ENCODE measurements at places on chromosomes 7 and 10.

- H3K27ac ChIP-seq = peak overlapping the region; percentile 47
- peaks cover 11% of the 10 kb centered on the region for H3K36me3 ChIP-seq
- no peaks in the 10 kb centered on the region for H3K27me3 ChIP-seq
- DNase-seq = no peak
These were observed 625 bp downstream of the RP9 start for GRCh38 chr7:33108554-33109004.

DNA sequence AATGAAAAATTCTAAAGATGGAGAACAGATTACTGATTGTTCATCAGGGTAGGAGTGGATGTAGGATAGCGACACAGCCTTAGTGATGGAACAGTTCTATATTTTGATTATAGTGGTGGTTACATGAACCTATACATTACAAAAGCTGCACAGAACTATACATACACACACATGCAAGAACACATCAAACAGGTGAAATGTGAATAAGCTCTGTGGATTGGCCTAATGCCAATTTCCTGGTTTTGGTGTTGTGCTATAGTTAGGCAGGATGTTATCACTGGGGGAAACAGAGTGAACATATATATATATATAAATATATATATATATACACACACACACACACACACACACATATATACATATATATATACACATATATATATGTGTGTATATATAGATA, 76.4 kb upstream of the PIK3CG start:
- no peak overlapping the region for H3K4me3 ChIP-seq
- H3K27me3 ChIP-seq = no peaks in the 10 kb centered on the region
- no peaks in the 10 kb centered on the region for H3K4me1 ChIP-seq

DNA sequence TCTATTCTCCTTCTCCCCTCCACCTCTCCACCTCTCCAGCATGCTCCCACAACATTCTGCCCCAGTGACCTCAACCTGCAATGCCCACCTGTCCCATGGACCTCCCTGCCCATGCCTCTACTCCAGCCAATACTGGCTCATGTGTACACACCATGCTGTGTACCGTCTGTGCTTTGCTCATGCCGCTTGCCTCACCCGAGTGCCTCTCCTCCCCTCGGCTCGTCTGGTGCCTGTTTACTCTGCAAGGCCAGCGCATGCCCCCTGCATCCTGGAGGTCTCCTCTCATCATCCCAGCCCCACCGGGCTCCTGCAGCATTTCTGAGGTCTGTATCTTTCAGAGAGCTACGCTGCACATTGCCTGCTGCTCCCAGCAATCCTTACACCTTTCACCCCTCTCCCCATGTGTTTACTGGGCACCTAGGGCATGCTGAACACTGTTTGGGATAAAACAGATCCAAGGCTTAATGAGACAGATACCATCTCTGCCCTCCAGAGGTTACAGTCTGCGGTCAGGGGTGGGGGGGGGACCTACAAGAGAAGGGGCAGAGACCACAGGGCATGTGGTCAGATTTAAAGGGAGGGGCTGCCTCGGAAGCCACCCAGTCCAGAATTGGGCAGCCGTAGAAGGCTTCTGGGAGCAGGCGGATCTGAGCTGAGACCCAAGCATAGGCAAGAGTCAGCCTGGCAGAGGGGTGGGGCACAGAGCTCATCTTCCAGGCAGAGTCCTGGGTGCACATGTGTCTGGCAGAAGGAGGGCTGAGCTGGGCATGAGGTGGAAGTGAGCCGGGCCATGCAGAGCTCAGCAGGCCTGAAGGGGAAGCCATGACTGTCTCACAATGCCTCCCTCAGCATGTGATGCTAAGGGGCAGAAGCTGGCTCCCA, 29.6 kb upstream of the PSAP start:
- no peaks in the 10 kb centered on the region for H3K27me3 ChIP-seq
- H3K36me3 ChIP-seq = no peaks in the 10 kb centered on the region
- H3K27ac ChIP-seq = no peak overlapping the region
- no peak overlapping the region for H3K4me3 ChIP-seq
- no peak for DNase-seq
- no peaks in the 10 kb centered on the region for H3K4me1 ChIP-seq

GRCh38 chr7:2843711-2844152, 376 bp downstream of the GNA12 start:
- peak overlapping the region; percentile 37 for H3K27ac ChIP-seq
- peaks cover 19% of the 10 kb centered on the region for H3K36me3 ChIP-seq
- H3K27me3 ChIP-seq = no peaks in the 10 kb centered on the region
- peak overlapping the region; percentile 77 for H3K4me3 ChIP-seq
- peaks cover 10% of the 10 kb centered on the region for H3K4me1 ChIP-seq
- DNase-seq = no peak

- DNase-seq = no peak
- no peaks in the 10 kb centered on the region for H3K36me3 ChIP-seq
- no peak overlapping the region for H3K4me3 ChIP-seq
- no peaks in the 10 kb centered on the region for H3K4me1 ChIP-seq
These were observed 173.9 kb downstream of the RNLS start for GRCh38 chr10:88409236-88409635.

- peaks cover 96% of the 10 kb centered on the region for H3K36me3 ChIP-seq
- no peak overlapping the region for H3K4me3 ChIP-seq
- DNase-seq = no peak
- H3K27ac ChIP-seq = peak overlapping the region; percentile 34
- peaks cover 26% of the 10 kb centered on the region for H3K4me1 ChIP-seq
These were observed 27.8 kb downstream of the CAV1 start for GRCh38 chr7:116552602-116553001.

GRCh38 chr10:7967035-7967434, 87.5 kb upstream of the GATA3 start:
- no peaks in the 10 kb centered on the region for H3K36me3 ChIP-seq
- no peak for DNase-seq
- no peak overlapping the region for H3K27ac ChIP-seq
- H3K27me3 ChIP-seq = no peaks in the 10 kb centered on the region

DNA sequence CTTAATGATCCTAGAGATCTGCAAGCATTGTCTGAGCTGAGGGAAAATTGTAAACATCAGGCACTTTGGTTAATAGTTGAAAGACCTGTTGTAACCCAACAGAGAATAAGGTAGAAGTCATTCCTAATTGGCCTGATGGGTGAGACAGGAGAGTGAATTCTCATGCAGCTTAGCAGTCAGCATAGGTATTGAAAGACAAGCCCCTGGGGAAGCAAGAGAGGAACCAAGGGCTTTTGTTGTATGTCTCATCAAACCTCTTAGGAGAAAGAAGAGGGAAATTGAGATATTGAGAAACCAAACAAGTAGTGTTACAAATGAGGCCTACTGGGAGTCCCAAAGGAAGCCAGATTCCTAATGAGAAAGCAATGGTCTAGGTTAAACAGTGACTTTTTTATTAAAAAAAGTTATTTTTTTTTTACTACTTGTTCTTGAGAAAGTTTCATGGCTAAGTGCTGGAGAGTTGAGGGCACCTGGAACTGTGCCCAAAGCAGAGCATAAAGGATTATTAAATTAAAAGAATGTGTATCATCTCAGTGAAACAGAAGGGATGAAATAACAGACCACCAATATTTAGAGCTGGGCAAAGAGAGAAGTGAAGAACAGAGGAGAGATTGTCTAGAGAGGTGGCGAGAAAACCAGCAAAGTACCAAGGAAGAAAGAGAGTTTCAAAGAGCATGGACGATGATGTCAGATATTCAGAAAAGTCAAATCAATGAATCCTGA, 168.9 kb downstream of the CDK14 start:
- no peaks in the 10 kb centered on the region for H3K36me3 ChIP-seq
- DNase-seq = no peak
- H3K27me3 ChIP-seq = no peaks in the 10 kb centered on the region
- H3K27ac ChIP-seq = peak overlapping the region; percentile 69
- H3K4me1 ChIP-seq = peaks cover 12% of the 10 kb centered on the region
- H3K4me3 ChIP-seq = no peak overlapping the region

DNA sequence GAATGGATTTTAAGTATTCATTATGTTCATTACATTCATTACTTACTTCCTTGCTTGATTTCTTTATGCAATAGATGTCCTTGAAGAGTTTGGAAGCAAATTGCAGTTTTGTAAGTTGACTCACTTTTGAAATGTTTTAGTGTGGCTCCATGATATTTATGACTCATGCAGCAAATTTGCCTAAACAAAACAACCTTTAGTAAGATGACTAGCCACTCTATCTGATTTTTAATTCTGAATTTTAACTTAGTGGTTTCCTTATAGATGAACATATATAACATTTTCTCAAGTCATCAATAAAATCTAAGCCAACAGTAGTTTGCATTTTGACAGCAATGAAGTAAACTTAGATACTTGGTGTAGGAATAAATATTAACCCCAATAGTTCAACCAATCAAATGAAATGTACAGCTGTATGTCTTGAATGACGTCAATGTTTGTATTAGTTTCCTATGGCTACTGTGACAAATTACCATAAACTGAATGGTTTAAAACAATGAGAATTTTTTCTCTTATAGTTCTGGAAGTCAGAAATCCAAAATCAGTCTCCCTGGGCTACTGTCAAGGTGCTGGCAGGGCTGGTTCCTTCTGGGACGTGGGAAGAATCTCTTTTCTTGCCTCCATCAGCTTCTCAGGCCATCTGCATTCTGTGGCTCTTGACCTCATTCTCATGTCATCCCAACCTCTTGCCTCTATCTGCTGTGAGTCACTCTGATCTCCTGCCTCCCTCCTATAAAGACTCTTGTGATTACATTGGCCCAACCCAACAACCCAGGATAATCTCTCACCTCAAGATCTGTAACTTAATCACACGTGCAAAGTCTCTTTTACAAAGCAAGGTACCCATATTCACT, 73.4 kb downstream of the AHR start:
- H3K36me3 ChIP-seq = no peaks in the 10 kb centered on the region
- no peak for DNase-seq
- H3K4me3 ChIP-seq = no peak overlapping the region
- peaks cover 42% of the 10 kb centered on the region for H3K4me1 ChIP-seq
- no peaks in the 10 kb centered on the region for H3K27me3 ChIP-seq

- DNase-seq = no peak
- H3K4me3 ChIP-seq = no peak overlapping the region
- no peaks in the 10 kb centered on the region for H3K4me1 ChIP-seq
- no peak overlapping the region for H3K27ac ChIP-seq
These were observed 141.5 kb upstream of the NPVF start for GRCh38 chr7:25369786-25370185.

DNA sequence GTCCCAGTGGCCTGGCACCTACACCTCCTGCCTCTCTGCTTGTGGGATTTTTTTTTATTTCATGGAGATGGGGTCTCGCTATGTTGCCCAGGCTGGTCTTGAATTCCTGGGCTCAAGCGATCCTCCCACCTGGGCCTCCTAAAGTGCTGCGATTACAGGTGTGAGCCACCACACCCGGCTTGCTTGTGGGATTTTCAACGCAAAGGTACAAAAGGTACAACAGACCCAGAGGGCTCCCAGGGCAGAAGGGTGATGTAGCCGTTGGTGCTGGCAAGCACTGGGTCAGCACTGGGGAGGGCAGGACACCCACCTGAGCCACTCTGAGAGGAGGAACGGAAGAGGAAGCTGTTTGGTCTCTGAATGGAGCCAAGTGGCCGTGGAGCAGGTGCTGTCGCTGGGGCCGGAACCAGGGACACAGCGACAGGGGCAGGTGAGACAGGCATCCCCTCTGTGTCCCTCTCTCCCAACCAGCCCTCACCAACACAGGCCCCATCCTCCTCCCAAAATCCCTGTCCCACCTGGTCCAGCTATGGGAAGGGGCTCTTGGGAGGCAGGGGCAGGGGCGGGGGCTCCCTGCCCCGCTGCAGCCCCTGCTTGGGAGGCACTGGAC, 2.8 kb upstream of the SAP25 start:
- H3K4me3 ChIP-seq = no peak overlapping the region
- no peak for DNase-seq
- peaks cover 70% of the 10 kb centered on the region for H3K36me3 ChIP-seq
- no peaks in the 10 kb centered on the region for H3K27me3 ChIP-seq
- no peak overlapping the region for H3K27ac ChIP-seq

- H3K4me3 ChIP-seq = no peak overlapping the region
- H3K27me3 ChIP-seq = no peaks in the 10 kb centered on the region
- no peak for DNase-seq
- peaks cover 29% of the 10 kb centered on the region for H3K36me3 ChIP-seq
These were observed 13.1 kb downstream of the STX1A start for GRCh38 chr7:73706126-73707044.

DNA sequence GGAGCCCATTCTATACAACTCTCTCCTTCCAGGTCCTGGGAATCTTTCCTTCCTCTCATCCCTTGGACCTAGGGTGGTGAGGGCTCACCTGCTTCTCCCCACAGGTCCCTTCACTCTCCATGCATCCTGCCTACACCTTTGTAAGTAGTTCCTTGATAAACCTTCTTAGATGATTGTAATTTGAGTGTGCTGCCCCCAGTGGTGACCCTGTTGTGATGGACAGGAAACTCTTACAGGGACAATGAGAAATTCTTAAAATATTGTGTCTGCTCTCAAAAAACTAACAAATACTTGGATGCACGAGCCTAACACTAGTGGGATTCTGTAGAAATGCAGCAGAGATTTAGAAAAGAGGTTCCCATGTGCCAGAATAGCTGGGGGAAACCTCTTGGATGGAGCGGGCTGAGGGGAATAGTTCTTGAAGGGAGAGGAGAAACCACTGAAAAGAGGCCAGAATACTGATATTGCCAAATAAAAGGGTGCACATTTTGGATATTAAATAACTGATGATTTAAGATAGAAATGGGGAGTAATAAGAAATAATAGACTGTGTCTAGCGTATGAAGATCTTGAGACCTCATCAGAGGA, 6.7 kb upstream of the PAXIP1 start:
- H3K4me3 ChIP-seq = no peak overlapping the region
- H3K4me1 ChIP-seq = no peaks in the 10 kb centered on the region

DNA sequence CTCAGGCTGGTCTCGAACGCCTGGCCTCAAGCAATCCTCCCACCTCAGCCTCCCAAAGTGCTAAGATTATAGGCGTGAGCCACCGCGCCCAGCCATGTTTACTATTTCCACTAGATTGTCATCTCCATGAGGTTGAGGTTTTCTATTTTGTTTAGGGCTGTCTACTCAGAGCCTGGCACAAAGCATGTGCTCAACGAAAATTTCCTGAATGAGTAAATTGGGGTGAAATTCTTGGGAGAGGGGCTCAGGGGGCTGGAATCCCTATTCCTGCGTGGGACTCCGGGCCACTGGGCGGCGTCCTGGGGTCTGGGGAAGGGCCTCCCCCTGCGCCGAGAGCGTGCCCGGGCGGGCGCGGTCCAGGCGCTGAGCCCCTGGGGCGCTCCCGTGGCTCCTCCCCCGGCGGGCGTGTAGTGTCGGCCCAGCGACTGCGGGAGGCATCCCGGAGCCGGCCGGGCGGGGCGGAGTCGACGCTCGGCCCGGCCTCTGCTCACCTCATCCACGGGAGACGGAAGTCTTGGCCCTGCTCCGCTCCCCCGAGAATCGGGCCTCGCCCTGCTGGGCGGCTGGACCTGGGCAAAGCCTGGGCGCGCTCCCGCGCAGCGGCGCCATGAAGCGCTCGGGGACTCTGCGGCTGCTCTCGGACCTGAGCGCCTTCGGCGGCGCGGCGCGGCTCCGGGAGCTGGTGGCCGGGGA, at the start of gene HPS6:
HPS6 (plus strand) TSS at position 482 of the 693 bp plus-strand sequence; CDS start at position 608, 126 bp downstream.
- H3K27me3 ChIP-seq = no peaks in the 10 kb centered on the region
- peak; percentile 87 for DNase-seq
- H3K4me3 ChIP-seq = peak within 1 kb of the TSS; percentile 53
- H3K27ac ChIP-seq = peak within 1 kb of the TSS; percentile 62
- peaks cover 4% of the 10 kb centered on the region for H3K4me1 ChIP-seq
